ENCODE measurements at places on chromosomes 2 and 18. TPM values are rescaled to one million over a fixed set of nuclear protein-coding genes. Genes with fewer than 3 reads are reported as not detected.

SP5 gene
- total RNA-seq, result 6.5 TPM

- DNase-seq, result no peak
Observed at GRCh38 chr2:227853204-227853629, 18.2 kb upstream of the DAW1 start.

- DNase-seq, result no peak
Observed at GRCh38 chr18:40980171-40980570, 974.9 kb upstream of the PIK3C3 start.

- DNase-seq, result peak; percentile 99
Observed at GRCh38 chr2:74529357-74530238, at the start of the genes AUP1 and HTRA2. AUP1 (minus strand) TSS chr2:74529706; CDS start chr2:74529629, 77 bp downstream. HTRA2 (plus strand) TSS chr2:74529933; CDS start chr2:74530007, 74 bp downstream.

DNA sequence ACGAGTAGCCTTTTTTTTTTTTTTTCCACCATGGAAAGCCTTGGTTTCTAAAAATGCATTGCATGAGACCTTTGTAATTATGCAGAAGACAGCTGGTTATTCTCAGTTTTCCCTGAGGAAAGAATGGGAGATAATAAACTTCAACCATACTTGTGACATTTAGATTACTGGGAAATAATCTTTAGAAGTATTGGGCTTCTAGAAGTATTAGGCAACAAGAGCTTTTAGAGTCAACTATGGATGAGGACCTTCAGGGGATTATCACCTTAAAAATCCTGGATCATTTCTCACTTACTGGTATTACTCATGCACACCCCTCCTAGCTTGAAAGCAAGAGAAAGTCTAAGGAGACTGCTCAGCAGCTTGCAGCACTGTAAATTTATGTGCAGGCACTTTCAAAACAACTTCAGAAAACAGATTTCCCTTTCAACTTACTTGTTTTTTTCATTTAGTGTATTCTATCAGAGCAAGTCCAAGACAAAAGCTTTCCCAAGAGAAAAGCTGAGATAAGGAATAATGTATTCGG lies 175.9 kb downstream of the NRXN1 start:
- no peak for DNase-seq

All from lower leg skin (tissue), 4 donors.